Heart left ventricle (tissue), 16 donors: ENCODE measurements at places on chromosomes 12 and 14. TPM values are rescaled to one million over a fixed set of nuclear protein-coding genes. Genes with fewer than 3 reads are reported as not detected.

The SMIM41 gene
- 0.32 TPM for total RNA-seq

The PIK3C2G gene
- not detected for total RNA-seq

The CIROP gene
- total RNA-seq: not detected

The P2RX2 gene
- total RNA-seq: not detected

The LLPH gene
- total RNA-seq: 5.0 TPM

The KCNC2 gene
- total RNA-seq: not detected

The OLR1 gene
- total RNA-seq: 0.34 TPM

The FGF6 gene
- total RNA-seq: not detected

The ARF6 gene
- 28.1 TPM for total RNA-seq

The EIF2S3B gene
- 1.5 TPM for total RNA-seq

The ANKS1B gene
- 1.1 TPM for total RNA-seq

The RND1 gene
- 0.40 TPM for total RNA-seq

The PPP4R3A gene
- total RNA-seq: 53.4 TPM

The RARG gene
- 6.4 TPM for total RNA-seq

The UNC79 gene
- total RNA-seq: 0.26 TPM

The CCDC177 gene
- total RNA-seq: not detected
